ENCODE measurements at places on chromosomes 13 and 19. TPM values are rescaled to one million over a fixed set of nuclear protein-coding genes. Genes with fewer than 3 reads are reported as not detected.

Gene ZNF442
- 2.3 TPM for polyA plus RNA-seq

Gene HCN2
- polyA plus RNA-seq: not detected

Gene SLC25A41
- polyA plus RNA-seq: not detected

Gene CGB3
- not detected for polyA plus RNA-seq

Gene CEACAM3
- not detected for polyA plus RNA-seq

Gene ZNF433
- polyA plus RNA-seq: 2.8 TPM

Gene ELSPBP1
- polyA plus RNA-seq: not detected

Gene FCER2
- 197 TPM for polyA plus RNA-seq

Gene C19orf33
- 0.83 TPM for polyA plus RNA-seq

Gene HIF3A
- not detected for polyA plus RNA-seq

Gene C19orf85
- polyA plus RNA-seq: not detected

Gene NXNL1
- not detected for polyA plus RNA-seq

Gene ALG5
- polyA plus RNA-seq: 49.7 TPM

Gene KLK15
- not detected for polyA plus RNA-seq

Gene CACNG6
- not detected for polyA plus RNA-seq

Gene CKM
- polyA plus RNA-seq: not detected

Gene NCCRP1
- polyA plus RNA-seq: not detected

Gene ZNF446
- 6.7 TPM for polyA plus RNA-seq

Gene OSCAR
- 0.40 TPM for polyA plus RNA-seq

Gene ZNF665
- 8.2 TPM for polyA plus RNA-seq

Gene CEACAM16
- polyA plus RNA-seq: not detected

Gene JSRP1
- 4.3 TPM for polyA plus RNA-seq

Gene ZNF570
- 4.3 TPM for polyA plus RNA-seq

Gene HOMER3
- 25.2 TPM for polyA plus RNA-seq

Gene GFY
- polyA plus RNA-seq: not detected

Gene EHD2
- not detected for polyA plus RNA-seq
